ENCODE measurements at places on chromosomes 6 and 20.

- DNase-seq, result no peak
Measured at GRCh38 chr6:149936743-149937142, 5.1 kb upstream of the ULBP2 start.

DNA sequence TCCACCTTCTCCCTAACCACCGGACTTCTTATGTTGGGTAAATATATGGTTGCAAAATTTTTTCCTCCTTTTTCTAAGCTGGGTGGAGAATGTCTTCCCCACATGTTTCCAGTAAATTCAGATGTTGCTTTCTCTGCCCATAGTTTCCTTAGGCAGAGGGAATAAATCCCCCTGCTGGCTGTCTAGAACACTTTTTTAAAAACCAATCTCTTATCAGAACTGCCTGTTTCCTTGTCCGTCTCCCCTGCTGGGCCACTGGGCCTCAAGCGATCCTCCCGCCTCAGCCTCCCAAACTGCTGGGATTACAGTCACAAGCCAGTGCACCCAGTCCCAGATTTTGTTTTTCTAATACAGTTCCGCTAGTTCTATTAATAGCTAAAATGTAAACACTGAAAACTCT lies 9.9 kb upstream of the WFDC2 start:
- no peak for DNase-seq

DNA sequence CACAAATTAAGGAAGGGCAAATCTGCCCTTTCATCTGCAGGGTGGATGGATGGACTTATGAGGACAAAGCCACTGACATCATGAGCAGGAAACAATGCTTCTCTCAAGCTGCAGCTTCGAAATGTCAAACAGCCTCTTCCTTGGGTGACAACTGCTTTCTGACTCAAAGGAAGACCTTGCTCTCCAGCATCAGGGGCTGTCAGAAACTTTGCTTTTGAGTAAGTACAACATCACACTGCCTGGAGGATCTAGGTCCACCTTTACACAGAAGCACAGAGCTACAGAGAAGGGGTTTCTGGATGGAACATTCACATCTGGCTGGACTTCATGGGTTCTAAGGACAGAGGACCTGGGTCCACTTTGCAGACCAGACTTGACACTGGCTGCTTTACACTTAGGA lies 5.9 kb downstream of the CST1 start:
- no peak for DNase-seq

GRCh38 chr20:17666481-17666880 lies 15.6 kb downstream of the RRBP1 start:
- DNase-seq, result no peak

DNA sequence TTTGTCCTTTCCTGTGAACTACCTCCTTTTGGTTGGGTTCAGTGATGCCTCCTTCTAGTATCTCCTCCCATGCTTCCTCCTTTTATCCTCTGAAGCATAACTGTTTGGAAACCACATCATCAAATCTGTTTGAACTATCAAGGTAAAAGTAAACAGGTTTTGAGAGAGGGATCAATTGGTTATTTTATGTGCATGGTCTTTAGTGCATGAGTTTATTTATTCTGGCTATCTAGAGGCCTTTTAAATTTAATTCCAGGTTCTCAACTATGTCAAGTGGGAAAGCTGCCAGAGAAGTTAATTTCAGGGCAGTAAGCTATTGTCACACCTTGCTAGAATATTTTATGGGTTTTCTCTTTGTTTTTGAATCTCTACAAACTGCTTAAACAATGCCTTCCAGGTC lies 54.1 kb downstream of the WASF1 start:
- DNase-seq, result no peak

- DNase-seq, result no peak
Measured at GRCh38 chr6:47437592-47437991, 40.0 kb upstream of the CD2AP start.

DNA sequence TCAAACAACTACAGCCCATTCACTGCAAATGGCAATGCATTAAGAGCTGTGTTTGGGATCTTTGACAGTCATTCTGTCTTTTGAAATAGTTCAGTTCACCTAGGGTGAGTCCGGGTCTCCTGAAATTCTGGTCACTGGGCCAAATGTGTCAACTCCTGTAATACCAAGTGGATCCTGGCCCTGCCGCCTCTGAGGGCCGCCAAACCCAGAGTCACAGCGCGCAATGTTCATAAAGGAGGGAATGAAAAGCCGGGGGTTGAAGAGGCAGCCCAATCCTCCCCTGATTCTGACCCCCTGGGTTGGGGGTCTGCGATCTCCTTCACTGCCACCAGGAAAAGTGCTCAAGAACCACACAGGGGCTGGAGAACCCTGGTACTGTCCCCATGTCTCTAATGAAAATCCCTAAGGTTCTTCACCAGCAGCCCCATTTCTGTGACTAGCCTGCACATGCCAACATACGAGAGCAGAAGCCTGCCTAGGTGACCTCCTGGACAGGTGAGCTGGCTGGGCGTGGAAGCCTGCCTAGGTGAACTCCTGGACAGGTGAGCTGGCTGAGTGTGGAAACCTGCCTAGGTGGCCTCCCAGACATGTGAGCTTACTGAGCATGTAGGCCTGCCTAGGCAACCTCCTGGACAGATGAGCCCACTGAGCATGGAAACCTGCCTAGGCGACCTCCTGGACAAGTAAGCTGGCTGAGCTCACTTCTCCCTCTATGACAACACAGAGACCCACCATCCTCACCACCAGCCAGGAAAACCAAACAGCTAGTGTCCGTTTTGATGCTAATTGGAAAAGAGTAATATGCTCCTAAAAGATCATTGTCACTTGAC lies 16.1 kb upstream of the APMAP start:
- no peak for DNase-seq

GRCh38 chr6:167819576-167819975 lies 7.1 kb upstream of the AFDN start:
- no peak for DNase-seq

DNA sequence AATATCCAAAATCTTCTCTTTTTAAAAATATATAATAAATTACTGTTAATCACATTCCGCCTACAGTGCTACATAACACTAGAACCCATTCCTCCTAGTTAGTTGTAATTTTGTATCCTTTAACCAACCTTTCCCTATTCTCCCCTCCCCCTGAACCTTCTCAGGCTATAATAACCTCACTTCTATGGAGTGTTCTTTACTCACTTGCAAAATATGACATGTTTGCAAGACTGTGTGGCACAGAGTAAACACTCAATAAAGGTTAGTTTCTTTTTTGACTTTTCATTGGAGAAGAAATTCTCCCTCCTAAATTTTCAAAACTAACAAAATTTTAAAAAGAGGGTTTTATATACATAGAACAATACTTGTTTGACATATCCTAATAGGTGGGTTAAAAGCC lies 147.0 kb downstream of the FOXA2 start:
- no peak for DNase-seq

- DNase-seq, result no peak
Measured at GRCh38 chr6:157909282-157909664, 72.4 kb upstream of the SYNJ2 start.

GRCh38 chr6:11245381-11246256 lies 13.2 kb upstream of the NEDD9 start:
- DNase-seq, result no peak

DNA sequence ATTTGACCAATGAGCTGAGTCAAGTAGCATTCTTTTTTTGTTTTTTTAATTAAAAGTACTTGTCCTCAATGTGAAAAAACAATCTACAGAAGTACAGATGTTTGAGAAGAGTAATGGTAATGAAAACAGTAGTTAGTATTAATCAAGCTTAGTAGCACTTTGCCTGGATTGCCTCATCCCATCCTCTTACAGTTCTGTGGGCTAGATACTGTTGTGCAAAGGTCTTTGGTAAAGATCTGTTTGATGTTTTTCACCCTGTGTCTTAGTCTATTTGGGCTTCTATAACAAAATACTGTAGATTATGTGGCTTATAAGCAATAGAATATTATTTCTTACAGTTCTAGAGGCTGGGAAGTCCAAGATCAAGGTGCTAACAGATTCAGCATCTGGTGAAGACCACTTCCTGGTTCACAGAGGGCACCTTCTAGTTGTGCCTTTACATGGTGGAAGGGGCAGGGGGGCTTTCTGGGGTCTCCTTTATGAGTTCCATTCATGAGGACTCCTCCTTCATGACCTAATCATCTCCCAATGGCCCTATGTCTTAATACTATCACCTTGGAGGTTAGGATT lies 84.3 kb downstream of the SHLD1 start:
- no peak for DNase-seq

GRCh38 chr6:41408576-41408975 lies 73.2 kb downstream of the NCR2 start:
- DNase-seq, result no peak

DNA sequence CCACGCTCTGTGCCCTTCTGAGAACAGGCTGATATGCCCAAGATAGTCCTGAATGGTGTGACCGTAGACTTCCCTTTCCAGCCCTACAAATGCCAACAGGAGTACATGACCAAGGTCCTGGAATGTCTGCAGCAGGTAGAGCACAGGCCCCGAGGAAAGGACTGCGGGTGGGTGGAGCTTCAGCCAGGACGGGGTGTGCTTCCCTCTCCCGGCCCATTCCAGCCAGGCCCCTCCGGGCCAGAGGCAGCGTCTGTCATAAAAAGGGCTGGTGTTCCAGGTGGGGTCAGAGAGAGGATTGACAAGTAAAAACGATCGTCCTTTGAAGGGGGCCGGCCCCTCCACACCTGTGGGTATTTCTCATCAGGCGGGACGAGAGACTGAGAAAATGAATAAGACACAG lies 1.3 kb downstream of the RTEL1 start:
- DNase-seq, result no peak

DNA sequence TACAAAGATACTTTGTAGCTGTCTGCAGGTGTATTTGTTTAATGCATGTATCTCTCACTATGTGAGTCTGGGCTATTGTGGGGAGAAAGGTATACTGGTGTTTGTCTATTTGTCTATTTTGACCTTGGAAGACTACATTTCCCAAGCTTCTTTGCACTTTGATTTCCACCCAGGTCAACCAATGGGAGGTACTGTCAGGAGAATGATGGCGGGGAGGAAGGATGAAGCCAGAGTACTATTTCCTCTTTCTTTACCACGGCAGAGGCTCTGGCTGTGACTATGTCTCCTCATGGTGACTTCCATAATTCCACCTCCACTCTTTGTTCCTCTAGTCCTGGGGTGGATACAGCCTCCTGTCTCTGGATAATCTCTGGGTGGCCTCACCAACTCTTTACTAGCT lies 23.1 kb downstream of the LBP start:
- no peak for DNase-seq

- DNase-seq, result no peak
Measured at GRCh38 chr6:149938571-149939355, 3.1 kb upstream of the ULBP2 start.

DNA sequence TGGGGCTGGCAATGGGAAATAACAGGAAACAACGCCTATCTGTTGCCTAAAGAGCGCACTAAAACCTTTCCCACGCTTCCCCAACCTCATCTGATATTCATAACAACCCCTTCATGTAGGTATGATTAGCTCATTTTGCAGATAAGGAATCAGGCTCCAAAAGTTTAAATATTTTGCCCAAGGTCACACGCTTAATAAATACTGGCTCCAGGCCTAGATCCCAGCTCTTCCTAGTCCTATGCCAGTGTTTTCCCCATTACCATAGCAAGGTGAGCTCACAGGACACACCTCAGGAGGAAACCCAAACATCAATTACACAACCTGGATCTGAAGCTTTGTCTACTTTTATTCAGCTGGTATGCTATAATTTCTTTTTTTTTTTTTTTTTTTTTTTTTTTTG lies 19.6 kb downstream of the MBOAT1 start:
- no peak for DNase-seq
